ENCODE measurements at places on chromosomes 4 and X.

DNA sequence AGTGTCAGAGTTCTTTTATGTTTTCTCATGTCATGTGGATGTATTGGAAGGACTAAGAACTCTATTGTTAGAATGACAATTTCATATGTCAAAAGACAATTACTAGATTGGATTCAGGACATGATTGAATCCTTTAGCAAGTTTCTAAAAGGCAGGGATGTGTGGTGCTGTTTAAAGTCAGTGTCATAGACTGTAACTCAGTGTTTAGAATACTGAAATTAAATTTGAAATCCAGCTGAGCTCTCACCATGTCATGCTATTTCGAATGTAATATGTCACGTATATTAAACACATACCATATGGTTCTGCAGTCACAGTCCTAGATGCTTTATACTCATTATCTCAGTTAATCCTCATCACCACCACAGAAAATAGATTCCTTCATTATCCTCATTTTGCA, 7.8 kb downstream of the GUCY1B1 start:
- DNase-seq, result no peak

DNA sequence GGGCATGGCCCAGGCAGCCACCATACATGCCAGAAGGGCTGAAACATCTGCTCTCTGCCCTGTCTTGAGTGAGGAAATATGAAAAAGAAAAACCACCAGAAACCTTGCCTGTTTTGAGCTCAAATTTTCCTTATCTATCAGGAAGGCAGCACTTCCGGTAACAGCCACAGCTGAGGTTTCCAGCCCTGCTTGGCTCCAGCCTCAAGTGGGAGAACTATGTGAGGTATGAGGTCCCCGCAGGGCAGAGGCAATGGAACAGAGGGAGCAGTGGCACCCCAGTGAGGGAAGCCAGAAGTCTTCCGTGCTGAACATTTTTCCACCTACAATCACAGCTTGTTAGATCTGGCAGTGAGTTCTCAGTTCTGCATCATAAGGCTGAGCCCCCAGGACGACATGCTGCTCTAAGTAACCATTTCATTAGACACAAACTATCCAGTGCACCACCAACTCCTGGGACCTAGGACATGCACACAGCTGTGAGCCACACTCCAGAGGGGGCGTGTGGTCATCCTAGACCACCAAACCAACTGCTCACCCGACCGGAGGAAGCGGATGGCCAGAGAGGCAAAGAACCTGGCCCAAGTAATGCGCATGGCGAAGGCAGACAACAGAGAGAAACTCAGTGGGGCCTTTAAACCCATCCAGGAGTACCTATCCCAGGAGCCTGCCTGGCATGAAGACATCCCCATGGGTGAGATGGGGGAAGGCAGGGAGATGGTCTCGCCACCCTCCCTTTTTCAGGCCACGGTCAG, 22.6 kb downstream of the WDR1 start:
- peak; percentile 93 for DNase-seq

- no peak for DNase-seq
These were observed 809 bp upstream of the H2AZ1 start for GRCh38 chr4:99950913-99951254.

GRCh38 chr4:141885112-141885511, 248.7 kb downstream of the IL15 start:
- DNase-seq, result no peak

DNA sequence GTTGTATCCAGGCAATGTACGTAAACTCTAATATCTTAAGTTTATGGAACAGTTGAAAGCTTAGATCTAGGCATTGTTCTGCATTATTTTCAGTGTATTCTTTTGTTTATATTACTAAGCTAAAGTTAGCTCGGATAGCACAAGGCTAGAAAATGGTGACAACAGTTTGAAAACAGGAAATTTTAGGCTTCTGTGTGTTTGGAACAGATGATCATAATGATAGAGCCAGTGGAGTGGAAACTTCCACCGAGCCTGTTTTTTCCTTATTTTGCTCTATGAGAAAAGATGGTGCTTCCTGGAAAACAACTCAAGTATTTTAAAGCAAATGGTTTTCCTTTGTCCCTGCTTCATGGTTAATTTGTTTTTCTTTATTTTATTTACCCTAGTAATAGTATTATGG, 70.8 kb downstream of the GAB1 start:
- DNase-seq, result peak; percentile 90

GRCh38 chrX:68835104-68835442, 6.3 kb downstream of the EFNB1 start:
- DNase-seq, result no peak
